ENCODE measurements at places on chromosomes 12 and 14. TPM values are rescaled to one million over a fixed set of nuclear protein-coding genes. Genes with fewer than 3 reads are reported as not detected.

CD27 gene
- total RNA-seq, result not detected

MMP17 gene
- total RNA-seq, result 15.3 TPM

TAMALIN gene
- 5.4 TPM for total RNA-seq

DNA sequence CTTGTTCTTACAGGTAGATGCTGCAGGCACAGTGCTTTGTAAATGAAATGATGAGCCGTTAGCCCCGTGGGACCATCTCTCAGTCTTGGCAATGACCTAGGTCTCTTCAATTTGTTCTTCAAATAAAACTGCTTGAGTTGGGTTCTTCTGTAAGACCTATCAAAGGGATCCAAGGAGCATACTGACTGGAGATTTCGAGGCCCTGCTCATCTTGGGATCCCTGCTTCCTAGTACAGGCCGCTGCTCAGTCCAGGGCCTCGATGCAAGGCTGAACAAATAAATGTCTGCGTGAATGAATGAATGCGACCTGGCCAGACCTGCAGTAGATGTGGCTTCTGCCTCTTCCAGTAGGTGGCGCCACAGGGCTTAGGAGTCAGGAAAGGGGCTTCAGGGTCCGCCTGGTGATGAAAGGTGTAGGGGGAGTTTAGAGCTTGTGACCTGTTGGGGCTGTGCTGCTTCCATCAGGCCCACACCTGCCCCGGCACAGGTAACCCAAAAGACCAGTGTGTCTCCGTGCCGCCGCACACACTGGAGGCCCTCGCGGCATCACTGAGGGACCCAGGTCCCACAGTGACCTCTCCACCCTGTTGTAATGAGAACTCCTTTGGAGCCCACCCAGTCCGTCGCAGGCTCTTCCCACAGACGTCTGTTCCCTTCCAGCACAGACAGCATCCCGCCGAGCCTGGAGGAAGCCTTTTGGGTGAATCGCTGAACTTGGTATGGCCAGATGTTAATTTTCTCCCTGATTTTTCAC, 4.4 kb downstream of the CACNA1C start:
- DNase-seq, result no peak

- DNase-seq, result no peak
Observed at GRCh38 chr14:88934351-88934806, 109.9 kb downstream of the TTC8 start.

DNA sequence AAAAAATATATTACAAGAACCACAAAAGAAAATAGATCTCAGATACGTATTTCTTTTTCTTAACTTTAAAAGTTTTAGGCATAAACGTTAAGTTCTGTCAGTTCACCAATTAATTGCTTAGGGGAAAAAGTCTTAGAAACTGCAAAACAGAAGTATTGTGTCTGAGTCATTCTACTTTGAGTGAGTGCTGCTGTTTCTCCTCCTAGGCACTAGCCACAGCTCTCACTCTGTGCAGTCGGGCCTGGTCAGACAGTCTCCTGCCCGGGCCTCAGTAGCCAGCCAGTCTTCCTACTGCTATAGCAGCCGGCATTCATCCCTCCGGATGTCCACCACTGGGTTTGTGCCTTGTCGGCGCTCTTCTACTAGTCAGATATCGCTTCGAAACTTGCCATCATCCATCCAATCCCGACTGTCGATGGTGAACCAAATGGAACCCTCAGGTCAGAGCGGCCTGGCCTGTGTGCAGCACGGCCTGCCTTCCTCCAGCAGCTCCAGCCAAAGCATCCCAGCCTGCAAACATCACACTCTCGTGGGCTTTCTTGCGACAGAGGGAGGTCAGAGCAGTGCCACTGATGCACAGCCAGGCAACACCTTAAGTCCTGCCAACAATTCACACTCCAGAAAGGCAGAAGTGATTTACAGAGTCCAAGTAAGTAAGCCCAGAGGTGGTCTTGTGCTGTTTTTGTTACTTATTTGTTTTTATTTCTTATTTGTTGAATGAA, 201.3 kb downstream of the PCNX1 start:
- no peak for DNase-seq

Data from cerebellum (tissue), 4 donors.